ENCODE measurements at places on chromosomes 13 and 19. TPM values are rescaled to one million over a fixed set of nuclear protein-coding genes. Genes with fewer than 3 reads are reported as not detected.

- DNase-seq: no peak
Observed at GRCh38 chr19:38081547-38082255, 142.3 kb downstream of the DPF1 start.

DNA sequence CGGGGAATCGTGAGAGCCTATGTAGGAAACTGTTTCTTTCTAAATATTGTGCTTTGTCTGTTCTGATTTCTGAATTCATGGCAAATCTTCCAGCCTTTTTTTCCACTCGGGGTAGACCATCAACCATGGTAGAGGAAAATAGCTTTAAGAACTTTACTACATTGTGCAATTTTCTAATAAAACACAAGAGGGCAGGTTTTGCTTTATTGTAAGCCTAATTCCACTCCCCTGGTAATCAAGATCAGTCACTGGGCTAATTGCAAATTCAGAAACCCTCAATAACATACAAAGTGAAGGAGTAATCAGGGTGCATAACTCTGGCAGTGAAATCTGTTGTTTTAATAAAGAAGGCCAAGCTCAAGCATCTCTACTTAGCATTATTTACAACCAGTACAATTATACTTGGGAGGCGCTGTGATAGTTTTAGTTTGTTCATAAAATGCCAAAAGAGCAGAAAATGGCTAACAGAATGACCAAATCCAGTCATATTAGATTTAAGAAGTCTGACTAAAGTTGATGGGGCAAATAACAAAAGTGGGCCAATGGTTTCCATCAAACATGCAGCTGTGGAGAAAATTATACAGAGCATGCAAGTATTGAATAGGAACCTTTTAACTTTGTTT, 43.8 kb downstream of the DCT start:
- DNase-seq: peak; percentile 3

DNA sequence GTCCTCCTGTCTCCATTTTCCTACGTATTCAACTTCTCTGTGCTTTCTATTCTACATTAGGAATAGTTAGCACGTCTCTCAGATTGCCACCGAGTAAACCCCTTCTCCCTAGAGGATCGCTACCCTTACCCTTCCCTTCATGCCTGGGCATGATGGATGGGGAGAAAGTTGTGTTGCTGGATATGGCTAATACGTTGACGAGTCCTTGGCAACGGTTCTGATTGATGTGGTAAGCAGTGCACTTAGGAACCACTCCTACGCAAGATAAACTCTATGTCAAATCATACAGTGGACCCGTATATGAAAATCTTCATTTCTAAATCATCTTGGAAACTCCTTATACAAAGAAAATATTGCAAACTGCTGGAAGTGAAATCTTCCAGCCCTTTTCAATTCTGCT, 224.5 kb downstream of the EFNB2 start:
- DNase-seq: no peak

DNA sequence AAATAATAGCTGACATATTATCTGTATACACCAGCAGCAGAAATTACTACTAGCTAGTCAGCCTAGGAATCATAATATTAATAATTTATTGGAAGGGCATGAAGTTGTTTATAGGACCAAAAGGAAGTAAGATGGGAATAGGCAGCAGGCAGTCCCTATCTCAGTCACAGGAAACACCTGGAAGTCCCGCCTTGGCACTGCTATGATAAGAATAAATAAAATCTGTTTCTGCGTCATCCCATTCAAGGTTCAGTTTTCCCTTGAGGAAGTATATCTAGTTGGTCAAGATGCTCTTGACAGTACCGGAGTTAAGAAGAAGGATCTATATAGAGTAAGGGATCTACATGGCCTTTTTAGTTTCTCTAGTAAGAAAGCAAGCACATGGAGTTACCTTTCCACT, 830.8 kb downstream of the DIAPH3 start:
- no peak for DNase-seq

GRCh38 chr13:83753912-83754624, 128.2 kb downstream of the SLITRK1 start:
- DNase-seq: peak; percentile 70

GRCh38 chr13:21817878-21818277, 147.0 kb downstream of the FGF9 start:
- DNase-seq: no peak

GRCh38 chr13:113756441-113757097, 2.5 kb upstream of the TMEM255B start:
- DNase-seq: no peak

- DNase-seq: no peak
Observed at GRCh38 chr13:45398877-45399276, 19.3 kb downstream of the SLC25A30 start.

GRCh38 chr13:76189882-76190519, 553.9 kb downstream of the LMO7 start:
- no peak for DNase-seq

DNA sequence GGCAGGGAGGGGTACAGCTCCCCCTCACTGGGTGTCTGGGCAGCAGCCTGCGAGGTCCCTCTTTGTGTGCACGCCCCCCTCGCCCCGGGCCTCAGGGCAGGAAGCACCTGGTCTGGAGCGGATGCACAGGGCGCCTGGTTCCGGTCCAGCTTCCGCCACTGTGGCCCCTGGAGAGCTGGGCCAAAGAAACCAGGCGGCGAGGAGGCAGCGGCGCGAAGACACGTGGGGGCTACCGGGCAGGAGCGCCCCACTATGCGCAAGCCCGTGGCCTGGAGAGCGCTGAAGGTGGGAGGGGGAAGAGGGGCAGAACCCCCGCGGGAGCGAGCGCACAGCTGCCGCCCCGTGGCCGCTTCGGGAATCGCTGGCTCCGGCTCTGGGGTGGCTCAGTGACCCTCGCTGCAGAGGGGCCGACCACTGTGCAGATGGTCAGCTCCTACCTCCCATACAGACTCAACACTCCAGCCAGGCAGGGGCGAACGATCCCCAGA, 1.7 kb upstream of the LYL1 start:
- DNase-seq: no peak

DNA sequence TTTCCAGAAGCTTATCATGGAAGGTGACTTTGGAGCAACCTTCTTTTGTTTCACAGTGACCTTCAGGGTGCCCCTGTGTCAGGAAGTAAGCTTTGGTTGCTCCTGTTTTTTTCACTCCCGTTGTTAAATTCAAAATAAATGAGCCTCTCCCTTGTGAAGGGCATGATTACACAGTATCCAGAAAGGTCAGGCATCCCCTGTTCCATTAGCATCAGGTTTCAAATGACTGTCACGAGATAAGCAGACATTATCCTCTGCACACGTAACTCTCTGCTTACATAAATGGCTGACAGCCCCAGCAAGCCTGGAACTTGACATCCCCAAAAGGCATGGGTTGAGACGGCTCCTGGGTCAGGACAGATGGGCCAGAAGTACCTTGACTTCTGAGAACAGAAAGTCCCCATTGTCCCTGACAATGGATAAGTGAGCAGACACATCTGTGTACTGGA, 52.0 kb downstream of the RAB20 start:
- DNase-seq: no peak

DNA sequence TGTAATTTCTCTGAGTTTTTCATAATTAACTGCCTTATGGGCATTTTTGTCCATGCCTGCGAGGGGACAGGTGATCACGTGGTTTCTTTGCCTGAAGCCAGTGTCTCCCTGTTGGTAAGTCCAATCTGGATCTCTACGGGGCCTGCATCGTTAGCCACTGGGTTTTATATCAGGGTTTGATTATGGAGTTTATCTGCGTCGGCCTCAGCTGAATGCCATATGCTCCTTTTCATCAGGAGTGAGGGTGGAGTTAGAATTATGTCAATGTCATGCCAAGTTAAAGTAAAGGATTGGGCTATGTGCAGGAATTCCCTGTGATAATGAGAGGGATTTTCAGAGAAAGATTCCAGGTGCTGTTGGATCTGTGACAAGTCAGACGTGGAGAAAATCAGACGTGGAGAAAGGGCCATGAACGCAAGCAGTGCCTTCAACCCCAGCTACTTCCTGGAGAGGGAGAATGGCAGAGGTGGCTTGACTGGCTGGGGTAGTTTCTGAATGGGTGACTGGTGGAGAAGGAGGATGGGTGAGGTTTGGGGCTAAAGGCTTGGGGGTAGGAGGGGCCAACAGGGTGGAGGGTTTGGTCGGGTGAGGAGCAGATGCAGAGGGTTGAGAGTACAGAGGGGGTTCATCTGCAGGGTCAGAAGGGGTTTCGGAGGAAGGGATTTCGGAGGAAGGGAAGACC, 24.3 kb downstream of the TMEM255B start:
- peak; percentile 50 for DNase-seq

GRCh38 chr19:52957591-52957990, 5.1 kb downstream of the ZNF816 start:
- no peak for DNase-seq

DNA sequence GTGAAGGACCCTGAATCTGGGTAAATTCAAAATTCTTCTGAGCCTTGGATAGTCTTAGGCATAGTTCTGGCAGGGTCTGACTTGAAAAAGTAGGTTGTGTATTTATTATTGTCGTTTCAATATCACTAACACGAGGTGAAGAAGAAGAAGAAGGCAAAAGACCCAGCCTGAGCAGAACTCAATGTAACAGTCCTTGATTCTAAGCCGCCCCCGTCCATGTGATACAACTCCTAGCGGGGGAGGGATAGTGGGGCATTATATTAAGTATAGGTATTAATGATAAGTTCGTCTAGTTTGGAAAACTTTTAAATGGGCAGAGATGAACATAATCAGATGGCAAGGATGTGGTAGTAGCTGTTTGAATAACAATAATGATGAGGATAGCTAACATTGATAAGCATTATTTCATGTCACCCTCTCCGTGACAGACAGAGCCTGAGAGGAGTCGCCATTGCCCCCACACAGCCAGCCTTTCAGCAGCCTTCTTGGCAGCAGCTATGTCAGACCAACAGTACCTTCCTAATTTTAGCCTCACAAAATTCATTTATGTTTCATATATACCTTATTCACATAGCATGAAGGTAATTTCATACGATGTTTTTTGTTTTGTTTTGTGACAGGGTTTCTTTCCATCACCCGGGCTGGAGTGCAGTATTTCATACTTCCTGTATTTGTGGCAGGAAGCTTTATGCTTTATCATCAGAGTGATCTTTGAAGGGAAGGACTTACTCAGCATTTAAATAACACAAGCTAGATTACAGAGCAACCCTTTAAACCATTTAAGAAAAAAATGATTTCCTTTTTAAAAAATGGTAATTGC, 64.4 kb upstream of the NPAS1 start:
- no peak for DNase-seq

DNA sequence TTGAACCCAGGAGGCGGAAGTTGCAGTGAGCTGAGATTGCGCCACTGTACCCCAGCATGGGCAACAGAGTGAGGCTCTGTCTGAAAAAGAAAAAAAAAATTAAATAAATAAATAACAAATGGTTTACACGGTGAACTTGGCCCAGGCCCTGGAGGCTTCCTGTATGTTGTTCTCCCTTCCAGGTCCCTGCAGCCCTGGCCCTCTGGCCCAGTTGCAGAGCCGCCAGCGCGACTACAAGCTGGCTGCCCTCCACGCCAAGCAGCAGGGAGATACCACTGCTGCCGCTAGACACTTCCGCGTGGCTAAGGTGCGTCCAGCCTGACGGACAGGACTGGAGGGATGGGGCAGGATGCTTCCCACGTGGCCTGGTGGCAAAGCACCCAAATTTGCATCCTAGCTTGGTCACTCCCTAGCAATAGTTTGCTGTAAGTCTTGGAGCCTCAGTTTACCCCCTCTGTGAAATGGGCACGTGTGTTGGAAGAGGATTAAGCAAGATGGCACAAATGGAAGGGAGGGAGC, 11.9 kb downstream of the CC2D1A start:
- no peak for DNase-seq

The TMEM161A gene
- total RNA-seq: 18.3 TPM

The ZNF443 gene
- not detected for total RNA-seq

The MYDGF gene
- total RNA-seq: 250 TPM

The CCNA1 gene
- 0.39 TPM for total RNA-seq

The BST2 gene
- total RNA-seq: 0.45 TPM

The ZNF285 gene
- total RNA-seq: 3.7 TPM

Measured in SJSA1 (cell line).